NCI-H2081 treated with DMSO at 0.1 percent for 48 hours (cell line): ENCODE measurements at places on chromosomes 3 and 15.

DNA sequence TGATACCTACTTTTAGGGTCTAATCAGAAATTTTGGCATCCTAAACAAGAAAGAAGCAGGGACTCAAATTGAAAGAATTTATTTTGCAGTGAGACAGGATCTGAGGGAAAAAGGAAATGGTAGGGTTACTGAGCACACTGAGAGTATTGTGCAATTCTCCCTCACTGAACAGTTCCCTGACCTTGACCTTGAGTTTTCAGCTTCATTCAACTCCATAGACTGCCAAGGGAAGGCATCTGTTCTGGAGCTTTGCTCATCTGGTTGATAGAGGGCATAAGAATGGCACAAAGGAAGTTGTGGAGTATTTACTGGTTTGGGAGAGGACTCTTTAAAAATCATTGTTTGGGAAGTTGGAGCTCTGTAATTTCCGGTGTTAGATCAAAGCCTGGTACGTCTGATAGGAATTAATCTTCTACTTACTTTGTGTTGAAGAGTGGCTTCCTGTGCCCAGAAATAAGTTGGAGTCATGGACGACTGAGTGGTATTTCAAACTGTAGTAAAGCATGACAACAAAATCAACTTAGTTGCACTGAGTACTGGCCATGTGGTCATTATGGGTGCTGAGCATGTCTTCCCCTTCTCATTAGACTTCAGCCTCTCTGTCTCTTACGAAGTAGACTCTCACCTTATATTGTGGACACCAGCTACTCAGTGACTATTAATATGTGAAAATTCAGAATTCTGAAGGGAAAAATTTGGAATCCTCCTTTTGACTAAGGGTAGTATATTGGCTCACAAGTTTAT, 40.8 kb downstream of the CLDN1 start:
- no peak for DNase-seq

DNA sequence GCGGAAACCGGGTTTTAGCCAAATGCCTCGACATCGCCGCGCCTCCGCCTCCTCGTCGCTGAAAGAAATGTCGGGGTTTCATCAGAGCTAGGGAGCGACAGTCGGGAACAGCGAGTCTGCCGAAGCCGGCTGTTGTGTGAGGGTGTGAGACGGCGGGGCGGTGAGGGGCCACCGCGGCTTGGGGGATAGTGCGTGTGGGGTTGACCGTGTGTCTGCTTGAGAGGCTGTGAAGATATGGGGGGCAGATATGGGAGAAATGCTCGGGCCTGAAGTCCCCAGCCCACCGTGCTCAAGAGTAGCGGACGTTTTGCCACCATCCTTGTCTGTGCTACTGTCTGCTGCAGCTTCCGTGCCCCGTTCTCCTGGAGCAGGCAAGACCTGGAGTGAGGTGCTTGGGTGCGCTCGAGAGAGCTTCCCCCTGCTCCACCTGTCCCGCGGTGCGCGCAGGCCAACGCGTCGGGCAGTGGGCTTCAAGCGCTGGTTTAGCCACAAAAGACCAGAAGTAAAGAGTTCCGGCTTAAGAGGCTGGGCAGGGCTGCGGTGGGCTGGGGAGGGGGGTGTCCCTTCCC, 716 bp upstream of the ISLR2 start:
- no peak for DNase-seq

GRCh38 chr3:174270841-174271240, 588.3 kb upstream of the NAALADL2 start:
- DNase-seq: no peak

DNA sequence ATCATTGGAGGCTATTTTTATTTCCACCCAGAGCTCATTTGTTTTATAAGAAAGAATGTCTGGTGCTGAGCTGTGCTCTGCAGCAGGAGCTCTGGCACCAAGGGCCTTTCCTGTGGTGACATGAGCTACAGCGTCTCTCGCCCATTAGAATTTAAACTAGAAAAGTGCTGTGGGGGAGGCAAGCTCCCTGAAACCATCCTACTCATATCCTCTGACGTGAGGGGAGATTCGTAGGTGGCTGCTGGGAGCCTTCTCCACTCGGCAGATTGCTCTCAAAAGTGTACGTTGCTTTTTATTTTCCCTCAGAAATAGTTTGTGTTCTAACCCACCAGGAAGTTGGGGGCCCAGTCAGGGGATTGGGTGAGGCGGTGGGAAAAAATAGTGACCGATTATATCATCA, 76.3 kb upstream of the ARHGEF3 start:
- no peak for DNase-seq

GRCh38 chr15:29750754-29751153, 71.5 kb downstream of the TJP1 start:
- DNase-seq: no peak

- DNase-seq: no peak
These were observed 678 bp downstream of the DOCK3 start for GRCh38 chr3:50675179-50676030.

DNA sequence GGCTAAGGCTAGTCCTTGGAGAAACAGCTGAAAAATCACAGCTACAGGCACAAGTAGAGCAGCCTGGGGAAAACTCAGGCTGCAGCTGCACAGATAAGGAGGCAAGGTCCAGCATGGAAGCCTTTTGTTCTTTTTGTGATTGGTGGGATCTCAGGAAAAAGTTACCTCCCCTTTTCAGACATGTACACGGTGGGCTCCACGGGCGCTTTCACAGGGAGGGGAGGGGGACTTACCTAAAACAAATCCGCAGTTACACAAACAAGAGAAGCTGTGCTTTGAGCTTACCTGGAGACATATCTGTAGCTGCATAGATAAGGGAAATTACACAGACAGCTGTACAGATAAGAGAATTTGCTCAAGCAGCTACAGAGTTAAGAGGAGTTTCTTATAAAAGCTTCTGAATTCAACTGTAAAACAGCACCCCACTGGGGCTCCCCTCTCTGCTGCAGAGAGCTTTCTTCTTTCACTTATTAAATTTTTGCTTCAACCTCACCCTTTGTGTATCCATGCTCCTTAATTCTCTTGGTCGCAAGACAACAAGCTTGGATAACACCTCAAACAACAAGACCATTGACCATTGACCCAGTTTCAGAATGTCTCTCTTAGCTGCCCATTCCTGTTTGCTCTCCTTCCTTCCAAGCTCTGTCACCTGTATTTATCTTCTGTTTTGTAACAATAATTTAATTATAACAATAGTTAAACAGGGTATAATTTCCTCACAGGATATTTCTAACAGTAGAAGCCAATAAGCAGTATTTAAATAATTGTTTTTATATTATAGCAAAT, 10.9 kb upstream of the CD200 start:
- no peak for DNase-seq

GRCh38 chr3:16319723-16320122, 54.7 kb downstream of the OXNAD1 start:
- no peak for DNase-seq

- DNase-seq: no peak
These were observed 657.5 kb upstream of the DPPA4 start for GRCh38 chr3:109994853-109995252.

DNA sequence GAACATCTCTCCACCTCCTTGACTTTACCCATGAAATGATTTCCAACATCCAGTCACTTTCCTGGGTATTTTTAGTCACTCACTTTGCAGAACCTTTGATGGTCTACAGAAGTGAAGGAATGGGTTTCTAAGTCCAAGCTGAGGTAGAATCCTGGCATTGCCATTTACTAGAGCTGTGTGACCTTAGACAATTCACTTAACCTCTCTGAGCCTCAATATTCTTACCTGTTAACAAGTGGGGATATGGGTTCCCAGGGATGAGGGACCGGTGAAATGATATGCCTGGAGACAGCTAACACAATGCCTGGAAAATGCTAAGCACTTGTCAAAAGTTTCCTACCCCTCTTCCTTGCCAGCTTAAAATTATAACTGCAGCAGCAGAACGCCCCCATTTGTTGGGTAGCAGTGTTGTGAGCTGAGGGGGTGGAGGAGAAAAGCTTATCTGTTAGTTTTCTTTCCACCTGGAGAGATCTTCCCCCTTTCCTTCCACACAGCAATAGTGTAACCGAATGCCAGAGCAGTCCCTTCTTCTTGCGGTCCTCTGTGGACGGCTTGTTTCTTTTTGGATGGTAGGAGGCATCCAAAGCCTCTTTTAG, 319.2 kb upstream of the LRRFIP2 start:
- no peak for DNase-seq

- no peak for DNase-seq
These were observed 30.2 kb upstream of the USP3 start for GRCh38 chr15:63473999-63474809.

DNA sequence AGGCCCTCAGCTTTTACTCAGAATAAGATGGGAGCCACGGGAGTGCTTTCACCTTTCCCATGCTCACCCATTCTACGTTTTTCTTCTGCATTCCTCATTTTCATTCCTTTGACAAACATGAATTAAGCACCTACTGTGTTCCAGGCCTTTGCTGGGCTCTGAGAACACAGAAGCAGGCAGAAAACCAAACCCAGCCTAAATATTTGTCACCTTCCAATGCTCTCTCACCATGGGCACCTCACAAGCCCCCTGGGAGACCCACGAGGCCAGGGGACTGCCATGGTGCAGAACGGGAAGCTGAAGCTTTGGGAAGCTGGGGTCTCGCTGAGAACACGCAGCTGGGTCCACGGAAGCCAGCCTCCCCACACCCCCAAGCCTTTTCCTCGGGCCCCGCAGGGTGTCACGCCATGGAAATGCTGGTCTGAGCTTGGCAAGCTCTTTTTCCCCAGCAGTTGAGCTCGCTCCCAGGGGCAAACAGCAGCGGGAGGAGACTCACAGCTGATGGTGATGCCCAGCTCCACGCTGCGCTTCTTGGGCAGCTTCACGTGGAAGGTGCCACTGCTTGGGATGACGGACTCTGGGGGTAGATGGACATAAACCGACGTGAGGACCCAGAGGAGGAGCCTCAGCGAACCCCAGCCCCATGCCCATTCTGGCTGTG, 27.7 kb downstream of the GRIP2 start:
- no peak for DNase-seq

GRCh38 chr3:188154809-188155574, 1.0 kb downstream of the LPP start:
- no peak for DNase-seq

GRCh38 chr15:99427668-99428361, 138.0 kb upstream of the MEF2A start:
- DNase-seq: no peak

GRCh38 chr3:156448300-156448699, 106.6 kb downstream of the SSR3 start:
- no peak for DNase-seq

- no peak for DNase-seq
These were observed 156.9 kb downstream of the MEGF11 start for GRCh38 chr15:66096688-66097058.

GRCh38 chr15:52005748-52006701, 13.0 kb upstream of the MAPK6 start:
- DNase-seq: no peak

GRCh38 chr15:70672081-70672480, 91.3 kb downstream of the UACA start:
- DNase-seq: no peak

- no peak for DNase-seq
These were observed 30.0 kb downstream of the MFSD1 start for GRCh38 chr3:158831861-158832260.

DNA sequence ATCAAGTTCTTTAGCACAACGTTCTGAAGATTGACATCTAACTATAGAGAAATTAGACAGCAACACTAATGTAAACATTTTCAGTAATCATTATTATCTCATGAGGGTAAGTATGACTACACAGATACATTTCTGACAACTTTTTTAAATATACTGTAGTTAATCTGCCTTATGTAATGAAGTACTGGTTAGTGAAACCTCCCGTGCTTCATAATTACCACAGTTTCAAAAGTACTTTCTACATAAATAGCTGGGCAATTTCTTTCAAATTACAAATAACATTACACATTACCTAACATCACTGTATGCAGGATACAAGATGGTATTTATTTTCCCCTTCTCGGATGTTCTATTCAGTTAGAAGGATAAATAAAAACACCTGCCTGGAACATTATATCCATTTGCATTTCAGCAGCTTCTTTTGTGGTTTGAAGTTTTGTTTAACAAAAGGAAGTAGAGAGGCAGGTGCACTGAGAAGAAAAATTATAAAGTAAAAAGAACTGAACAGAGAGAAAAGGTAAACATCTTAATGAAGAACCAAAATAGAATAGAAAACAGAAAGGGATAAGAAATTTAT, 1241.5 kb upstream of the GBE1 start:
- DNase-seq: no peak

DNA sequence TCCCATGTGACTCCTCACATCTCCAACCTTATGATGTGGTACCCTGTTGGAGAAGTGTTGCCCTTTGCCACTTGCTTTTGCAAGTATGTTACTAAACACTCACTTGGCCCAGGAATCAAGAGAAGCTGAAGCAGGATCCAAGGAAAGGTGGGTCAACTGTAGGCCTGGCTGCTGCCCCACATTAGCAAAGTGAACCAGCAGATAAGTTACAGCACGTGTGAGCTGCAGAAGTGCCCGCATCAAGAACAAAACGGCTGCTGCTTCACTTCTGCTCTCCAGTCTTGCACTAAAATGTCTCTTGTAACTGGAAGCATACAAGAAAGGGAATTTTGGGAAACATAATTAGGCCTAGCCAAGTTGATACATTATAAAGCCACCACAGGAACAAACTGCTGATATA, 79.6 kb downstream of the PCOLCE2 start:
- DNase-seq: no peak

- DNase-seq: no peak
These were observed 1.4 kb downstream of the CRTC3 start for GRCh38 chr15:90531147-90531546.

- DNase-seq: no peak
These were observed 30.3 kb downstream of the SYNM start for GRCh38 chr15:99135194-99135593.

GRCh38 chr3:182921665-182922355, 58.5 kb downstream of the DCUN1D1 start:
- no peak for DNase-seq

GRCh38 chr15:73540161-73540560, 93.0 kb downstream of the NPTN start:
- DNase-seq: no peak

GRCh38 chr3:31624083-31624709, 91.5 kb downstream of the STT3B start:
- no peak for DNase-seq

DNA sequence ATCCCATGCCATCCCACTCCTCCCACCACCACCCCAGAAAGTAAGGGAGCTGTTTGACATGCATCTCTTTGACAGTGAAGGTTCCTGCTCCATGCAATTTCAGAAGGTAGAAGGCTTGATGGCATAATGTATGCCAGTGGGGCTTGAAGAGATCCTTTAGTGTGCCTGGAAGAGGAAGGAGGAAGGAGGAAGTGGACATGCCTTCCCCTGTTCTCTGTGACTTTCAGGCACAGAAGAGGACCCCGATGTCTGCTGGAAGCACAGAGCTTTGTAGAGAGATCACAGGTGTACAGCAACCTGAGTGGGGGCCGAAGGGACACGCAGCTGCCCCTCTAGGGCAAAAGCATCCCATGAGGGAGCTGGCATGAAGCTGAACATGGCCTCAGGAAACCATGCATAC, 171.6 kb downstream of the CD47 start:
- no peak for DNase-seq

- no peak for DNase-seq
These were observed at the start of gene TOPAZ1 for GRCh38 chr3:44241706-44242105. Gene TOPAZ1 (plus strand): TSS chr3:44241886. CDS start chr3:44242054, 168 bp downstream.

GRCh38 chr3:160176923-160177322, 48.3 kb upstream of the C3orf80 start:
- no peak for DNase-seq

GRCh38 chr3:150747886-150748683, 14.9 kb downstream of the SIAH2 start:
- DNase-seq: no peak
